ENCODE measurements at places on chromosomes 2 and 18.

- DNase-seq: no peak
These were observed 24.6 kb downstream of the ALPK2 start for GRCh38 chr18:58604311-58604710.

- peak; percentile 8 for DNase-seq
These were observed 169.2 kb upstream of the APCDD1 start for GRCh38 chr18:10285283-10285640.

DNA sequence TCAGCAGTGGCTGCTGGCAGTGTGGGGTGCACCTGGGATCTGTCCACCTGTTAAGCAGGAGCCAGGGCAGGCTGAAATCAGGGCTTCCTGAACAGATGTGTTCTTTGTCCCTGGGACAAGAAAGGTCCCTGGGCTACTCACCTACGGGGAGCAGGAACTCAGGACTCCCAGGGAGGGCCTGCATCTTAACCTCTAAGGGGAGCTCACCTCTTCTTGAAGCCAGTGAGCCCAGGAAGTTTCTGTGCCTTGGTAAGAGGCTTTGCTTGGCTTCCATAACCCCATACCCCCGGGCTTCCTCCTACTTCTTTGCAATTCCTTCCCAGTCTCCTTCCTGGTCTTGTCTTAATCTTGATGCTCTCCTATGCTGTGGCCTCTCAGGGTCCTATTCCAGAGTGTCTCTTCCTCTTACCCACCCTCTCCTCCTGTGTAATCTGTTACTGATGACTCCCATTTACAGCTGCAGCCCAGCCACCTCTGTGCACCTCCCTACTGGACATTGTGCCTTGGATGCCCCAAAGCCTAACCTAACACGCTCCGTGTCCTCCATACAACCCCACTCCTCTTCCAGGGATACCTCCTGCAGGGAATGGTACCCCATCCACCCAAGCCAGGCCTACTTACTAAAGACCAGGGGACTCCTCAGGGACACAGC, 55.7 kb upstream of the MAPRE3 start:
- no peak for DNase-seq

DNA sequence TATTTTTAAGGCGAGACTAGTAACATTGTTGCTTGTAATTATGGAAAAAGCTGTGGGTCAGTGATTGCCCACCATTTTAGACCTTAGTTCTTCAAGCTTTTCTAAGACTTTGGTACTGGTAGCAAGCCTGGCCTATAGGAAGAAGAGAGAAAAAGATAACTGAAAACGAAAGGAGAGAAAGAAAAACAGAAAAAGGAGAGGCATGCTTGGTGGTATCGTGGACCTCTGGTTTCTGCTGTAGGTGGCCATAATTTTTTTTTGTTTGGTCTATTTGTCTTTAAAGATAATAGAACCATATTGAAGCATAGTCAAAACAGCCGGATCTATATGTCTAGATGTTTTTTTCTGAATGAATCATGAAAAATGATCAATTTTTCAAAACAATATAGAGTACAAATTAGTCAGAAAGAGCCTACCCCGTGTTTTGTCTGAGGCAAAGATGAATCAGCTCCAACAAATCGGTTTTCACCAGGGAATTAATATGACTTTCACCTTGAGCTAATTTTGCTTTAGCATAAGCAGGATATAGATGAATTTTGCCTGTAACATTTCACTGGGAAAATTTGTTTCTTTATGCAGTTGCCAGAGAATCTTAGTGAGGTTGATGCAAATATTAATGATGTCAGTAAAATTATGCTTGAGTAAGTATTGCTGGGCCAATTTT, 45.7 kb downstream of the CCDC85A start:
- DNase-seq: peak; percentile 42

DNA sequence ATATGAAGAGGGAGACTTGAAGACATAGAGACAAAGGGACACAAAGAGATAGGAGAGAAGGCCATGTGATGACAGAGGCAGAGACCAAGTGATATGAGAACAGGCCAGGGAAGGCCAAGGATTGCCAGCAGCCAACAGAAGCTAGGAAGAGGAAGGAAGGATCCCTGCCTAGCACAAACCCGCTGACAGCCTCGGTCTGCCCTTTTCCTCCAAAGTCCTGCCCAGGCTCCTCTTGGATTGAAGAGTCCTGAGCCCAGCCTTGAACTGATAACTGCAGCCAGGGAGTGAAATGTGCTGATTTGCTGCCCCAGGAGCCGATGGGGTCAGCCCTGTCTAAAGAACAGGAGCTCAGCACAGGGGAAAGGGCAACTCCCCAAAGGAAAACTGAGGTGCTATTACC, 76.6 kb downstream of the MCFD2 start:
- DNase-seq: no peak
